ENCODE measurements at places on chromosomes 13 and 19.

- DNase-seq = peak; percentile 20
These were observed 10.6 kb upstream of the TLE2 start for GRCh38 chr19:3039641-3040077.

DNA sequence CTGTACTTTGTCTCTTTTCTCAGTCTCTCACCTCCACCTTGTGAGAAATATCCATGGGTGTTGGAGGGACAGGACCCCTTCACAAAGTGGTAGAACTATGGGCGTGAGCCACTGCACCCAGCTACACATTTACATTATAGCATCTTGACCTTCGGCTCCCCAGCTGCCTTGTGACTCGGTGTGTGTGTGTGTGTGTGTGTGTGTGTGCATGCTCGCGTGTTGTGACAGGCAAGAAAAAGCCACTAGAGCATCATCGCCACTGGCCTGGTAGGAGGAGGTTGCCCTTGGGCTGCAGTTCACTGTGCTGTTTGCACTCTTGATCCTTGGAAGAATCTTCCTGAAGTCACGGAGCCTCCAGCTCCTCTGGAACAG is 13.7 kb upstream of the ZNF888 start:
- DNase-seq = no peak

- DNase-seq = no peak
These were observed 51.1 kb downstream of the HS6ST3 start for GRCh38 chr13:96141032-96141431.

DNA sequence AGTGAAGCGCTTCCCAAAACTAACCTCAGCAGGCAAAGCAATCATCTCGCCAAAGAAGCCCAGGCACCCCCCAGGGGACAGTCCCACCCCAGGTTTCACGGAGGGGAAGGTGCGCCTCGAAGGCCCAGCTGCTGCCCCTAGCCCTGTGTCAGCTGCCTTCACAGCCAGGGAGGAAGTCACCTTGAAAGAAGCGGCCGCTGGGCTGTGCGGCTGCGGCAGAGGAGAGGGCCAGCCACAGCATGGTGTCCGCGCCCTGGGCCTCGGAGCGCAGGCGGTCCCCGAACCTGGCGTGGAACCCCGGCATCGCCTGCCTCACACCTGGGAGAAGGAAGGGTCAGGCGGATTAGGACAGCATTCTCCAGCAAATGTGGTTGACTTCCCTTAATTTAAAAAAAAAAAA is 35.0 kb downstream of the DHRS12 start:
- DNase-seq = no peak

- DNase-seq = no peak
These were observed 68.8 kb downstream of the DOCK9 start for GRCh38 chr13:98909016-98909415.

DNA sequence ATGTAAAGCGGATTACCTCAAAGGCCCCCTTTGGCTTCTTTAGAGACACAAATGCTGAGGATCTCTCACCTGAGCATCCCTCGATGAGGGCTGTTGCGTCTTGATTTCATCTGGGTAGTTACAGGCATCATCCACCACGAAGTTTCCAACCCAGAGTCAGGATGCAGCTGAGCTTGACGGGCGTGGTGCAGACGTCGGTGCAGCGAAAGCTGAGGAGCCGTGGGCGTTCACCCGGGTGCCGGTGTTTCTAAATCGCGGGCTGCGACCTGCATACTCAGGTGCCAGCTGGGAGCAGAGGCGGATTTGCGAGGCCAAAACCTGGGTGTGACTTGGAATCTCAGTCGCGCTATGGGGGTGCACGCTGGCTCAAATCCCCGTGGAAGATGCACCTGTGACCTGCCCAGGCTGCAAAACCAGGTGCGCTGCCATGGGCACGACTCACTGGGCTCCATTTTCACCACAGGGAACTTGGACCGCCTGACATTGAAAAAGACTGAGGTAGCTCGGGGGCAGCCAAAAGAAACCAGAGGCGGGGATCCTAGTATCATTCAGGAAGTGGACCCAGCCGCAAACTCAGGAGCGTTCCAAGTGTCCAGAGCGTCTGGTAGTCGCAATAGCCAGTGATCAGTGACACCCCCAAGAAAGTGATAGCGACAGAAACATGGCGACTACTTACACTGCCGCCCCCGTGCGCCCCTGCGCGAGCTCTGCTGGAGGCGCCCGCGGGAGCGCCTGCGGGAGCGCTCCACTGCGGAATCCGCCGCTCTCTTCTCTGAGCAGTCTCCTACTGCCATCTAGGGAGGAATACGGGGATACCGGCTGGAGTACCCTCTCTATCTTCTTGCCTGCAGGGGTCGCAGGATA is 36.4 kb upstream of the IGFL4 start:
- DNase-seq = no peak

GRCh38 chr13:24631922-24632321 is 48.3 kb upstream of the ATP12A start:
- DNase-seq = no peak

DNA sequence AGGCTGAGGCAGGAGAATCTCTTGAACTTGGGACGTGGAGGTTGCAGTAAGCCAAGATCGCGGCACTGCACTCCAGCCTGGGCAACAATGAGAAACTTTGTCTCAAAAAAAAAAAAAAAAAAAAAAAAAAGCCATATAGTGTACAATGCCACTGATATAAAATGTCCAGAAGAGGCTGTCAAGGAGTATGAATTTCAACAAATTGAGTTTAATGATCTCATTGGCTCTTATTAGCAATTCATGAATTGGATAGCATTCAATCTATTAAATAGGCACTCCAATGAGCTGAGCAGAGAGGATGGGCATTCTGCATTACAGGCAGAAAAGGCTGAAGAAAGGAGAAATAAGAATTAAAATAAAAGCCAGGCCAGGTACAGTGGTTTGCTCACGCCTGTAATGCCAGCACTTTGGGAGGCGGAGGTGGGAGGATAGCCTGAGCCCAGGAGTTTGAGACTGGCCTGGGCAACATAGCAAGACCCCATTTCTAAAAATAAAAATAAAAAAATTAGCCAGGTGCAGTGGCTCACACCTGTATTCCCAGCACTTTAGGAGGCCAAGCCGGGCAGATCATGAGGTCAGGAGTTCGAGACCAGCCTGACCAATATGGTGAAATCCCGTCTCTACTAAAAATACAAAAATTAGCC is 757 bp upstream of the LMNB2 start:
- no peak for DNase-seq

DNA sequence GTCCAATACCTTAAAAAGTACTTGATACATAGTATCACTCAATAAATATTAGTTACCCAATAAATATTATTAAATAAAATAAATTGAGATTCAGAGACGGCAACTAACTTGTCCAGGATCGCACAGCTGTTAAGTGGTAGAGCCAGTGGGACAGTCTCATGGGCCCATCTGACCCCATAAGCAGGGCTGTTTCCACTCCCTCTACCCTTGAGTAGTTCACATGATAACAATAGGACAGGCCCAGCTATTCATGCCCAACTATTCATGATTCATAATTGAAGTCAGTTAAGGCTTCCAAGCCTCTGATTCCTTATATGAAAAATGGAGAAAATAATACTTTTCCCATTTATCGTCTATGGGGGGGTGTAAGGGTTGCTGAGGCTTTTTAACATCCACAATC is 78.2 kb downstream of the C13orf42 start:
- no peak for DNase-seq

DNA sequence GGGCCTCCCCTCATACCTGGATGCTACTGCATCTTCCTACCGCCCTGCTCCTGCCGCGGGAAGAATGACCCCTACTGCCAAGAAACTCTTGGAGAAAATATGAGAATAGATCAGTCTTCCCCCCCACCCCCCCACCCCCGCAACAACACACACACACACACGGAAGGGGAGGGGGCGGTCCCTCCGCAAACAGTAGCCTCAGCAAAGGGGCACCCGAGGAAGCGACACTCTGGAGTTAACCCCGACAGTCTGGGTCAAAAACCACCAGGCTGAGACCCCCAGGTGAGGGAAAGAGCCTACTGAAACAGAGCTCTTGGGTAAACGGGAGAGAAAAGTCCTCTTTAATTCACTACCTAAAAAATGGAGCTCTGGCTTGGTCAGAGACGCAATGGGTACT is 1.2 kb downstream of the MED26 start:
- no peak for DNase-seq

- peak; percentile 57 for DNase-seq
These were observed 5.6 kb downstream of the APC2 start for GRCh38 chr19:1455336-1456120.

DNA sequence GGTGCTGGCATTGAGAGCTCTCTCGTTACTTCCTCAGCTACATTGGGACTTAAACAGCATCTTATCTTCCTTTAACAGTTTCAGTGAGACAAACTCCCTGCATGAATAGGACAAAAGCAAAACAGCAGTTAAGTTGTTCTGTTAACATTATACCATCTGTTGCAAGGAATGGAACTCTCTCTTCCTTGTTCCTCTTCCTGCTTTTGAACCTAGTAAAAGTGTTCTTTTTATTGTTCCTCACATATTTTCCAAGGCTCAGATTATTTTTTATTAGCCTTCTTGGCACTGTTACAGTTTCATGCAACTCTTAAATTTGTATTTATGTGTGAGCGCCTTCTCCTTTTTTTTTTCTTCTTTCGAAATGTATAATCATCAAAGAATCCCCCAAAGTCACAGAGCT is 202.6 kb upstream of the UFM1 start:
- no peak for DNase-seq

GRCh38 chr13:61592489-61592888 is 176.8 kb upstream of the PCDH20 start:
- DNase-seq = no peak

GRCh38 chr13:79918620-79919019 is 422.3 kb downstream of the SPRY2 start:
- no peak for DNase-seq

DNA sequence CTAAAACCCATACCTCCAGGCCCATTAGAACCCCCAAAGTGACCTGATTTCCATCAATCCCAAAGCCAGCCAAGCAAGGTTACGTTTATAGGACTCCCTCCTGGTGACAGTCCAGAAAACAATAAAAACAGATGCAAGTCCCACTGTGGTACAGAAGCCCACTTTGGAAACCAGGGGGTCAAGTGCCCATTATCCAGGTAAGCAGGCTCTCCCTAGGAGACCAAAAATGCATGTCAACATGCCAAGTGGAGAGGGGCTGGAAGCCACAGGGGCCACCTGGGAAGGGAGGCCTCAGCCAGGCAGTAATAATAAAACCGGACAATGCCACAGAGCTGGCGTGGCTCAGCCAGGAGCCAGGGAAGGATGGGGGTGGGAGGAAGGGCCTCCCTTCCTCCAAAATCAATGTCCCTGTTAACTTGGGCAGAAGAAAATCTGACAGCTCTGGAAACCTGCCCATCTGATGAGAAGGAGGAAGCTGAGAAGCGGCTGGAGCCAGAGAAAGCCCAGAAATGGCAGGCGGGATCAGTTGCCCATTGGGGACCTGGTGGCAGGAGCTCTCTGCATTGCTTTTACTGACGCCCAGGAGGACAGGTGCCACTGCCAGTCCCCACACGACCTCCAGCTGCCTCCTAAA is 160.4 kb downstream of the ZIC5 start:
- no peak for DNase-seq

DNA sequence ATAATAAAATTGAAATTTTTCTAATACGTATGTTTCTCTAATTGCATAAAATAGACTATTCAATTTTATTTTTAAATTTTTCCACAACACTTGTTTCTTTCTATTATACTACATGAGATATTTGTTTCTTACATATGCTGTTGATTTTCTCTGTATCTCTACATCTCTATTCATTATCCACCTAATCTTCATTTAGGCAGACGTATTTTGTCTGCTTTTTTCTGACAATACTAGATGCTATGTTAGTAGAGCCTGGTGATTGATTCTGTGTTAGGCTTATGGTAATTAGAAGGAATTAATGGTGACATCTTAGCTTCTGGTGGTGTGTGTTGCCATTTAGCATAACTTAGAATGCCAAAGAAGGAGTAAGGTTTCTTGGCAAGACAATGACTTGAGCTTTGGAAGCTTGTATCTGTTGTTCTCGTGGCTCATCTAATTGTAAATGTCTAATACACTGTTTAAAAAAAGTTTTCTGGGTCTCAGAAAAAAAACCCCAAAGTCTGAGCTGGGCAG is 1610.7 kb upstream of the PCDH20 start:
- no peak for DNase-seq

DNA sequence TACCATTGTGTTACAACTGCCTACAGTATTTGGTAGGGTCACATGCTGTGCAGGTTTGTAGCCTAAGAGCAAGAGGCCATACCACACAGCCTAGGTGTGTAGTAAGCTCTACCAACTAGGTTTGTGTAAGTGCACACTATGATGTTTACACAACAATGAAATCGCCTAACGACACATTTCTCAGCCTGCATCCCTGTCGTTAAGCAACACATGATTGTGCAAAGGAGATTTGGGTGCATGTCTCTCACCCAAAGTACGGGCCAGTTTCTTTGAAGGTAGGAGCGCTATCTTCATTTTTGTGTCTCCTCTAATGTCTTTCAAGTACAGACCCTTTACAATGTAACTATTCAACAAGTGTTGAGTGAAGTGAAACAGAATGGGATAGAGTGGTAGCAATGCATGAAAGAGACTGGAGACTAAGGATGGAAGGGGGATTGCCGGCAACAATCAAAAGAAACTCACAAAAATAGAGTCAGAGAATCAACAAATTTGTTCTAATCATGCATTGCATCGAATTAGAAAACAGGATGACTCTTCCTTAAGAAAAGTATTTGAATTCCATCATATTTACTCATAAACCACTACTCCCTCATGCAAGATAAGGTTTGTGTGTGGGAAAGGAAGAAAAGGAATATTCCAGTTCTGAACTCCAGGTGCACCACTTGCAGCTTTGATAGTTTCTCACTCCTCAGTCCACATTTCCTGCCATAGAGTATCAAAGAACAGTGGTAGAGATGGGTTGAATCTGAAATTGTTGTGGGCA is 60.2 kb upstream of the TNFRSF19 start:
- no peak for DNase-seq

DNA sequence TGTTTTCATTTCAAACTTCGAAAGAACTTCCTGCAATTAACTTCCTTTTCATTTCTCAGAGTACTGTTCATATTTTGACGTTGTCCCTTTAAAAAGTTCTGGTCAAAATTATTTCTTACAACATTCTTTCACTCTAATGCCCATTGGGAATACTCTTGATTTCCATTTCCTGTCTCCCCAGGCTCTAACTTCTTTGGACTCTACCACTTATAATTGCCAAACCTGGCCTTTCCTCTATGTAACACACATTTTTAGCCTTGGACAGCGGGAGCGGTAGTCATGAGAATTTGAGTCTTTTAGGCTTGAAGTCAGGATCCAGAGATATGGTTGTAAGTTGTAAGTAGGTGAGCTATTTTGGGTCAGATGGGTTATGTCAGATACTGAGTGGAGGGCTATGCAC is 163.5 kb upstream of the SPRY2 start:
- no peak for DNase-seq
